ENCODE measurements at places on chromosomes 4 and X.

- peak; percentile 34 for DNase-seq
These were observed 23.9 kb downstream of the STIM2 start for GRCh38 chr4:26884486-26884988.

GRCh38 chr4:5710961-5711478 lies at the start of gene EVC:
TSS of gene EVC (plus strand) at chr4:5711201. CDS start at chr4:5711381, 180 bp downstream.
- no peak for DNase-seq

- no peak for DNase-seq
These were observed 287.7 kb downstream of the CPXCR1 start for GRCh38 chrX:89034679-89035078.

DNA sequence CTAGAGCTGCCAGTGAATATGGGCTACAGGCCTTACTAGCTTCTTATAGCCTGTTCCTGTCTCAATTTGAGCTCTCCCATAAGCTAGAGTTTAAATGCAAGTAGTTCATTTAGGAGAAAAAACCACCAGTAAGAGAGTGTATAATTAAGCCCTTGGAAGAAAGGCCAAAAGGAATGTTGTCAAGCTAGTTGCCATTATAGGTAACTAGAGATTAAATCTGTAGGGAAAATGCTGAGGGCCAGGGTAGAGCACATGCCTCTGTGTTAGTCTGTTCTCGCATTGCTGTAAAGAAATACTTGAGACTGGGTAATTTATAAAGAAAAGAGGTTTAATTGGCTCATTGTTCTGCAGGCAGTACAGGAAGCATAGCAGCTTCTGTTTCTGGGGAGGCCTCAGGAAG lies 410.2 kb downstream of the MID1IP1 start:
- no peak for DNase-seq

DNA sequence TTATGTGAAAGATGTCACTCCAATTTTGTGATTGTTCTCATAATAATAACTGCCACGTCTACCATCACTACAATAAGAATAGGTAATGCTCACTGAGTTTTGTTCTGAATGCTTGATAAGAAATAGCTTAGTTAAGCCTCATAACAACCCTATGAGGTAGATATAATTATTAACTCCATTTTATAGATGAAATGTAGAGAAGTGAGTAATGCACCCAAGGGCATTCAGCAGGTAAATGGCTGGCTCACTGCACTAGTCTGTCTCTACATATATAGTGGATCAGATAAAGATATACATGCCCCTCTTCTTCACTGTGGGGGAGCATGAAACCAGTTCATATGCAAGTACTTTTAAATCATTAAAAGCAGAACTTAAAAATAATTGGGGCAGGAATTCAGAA lies 65.8 kb upstream of the SLC4A4 start:
- no peak for DNase-seq

- DNase-seq: no peak
These were observed 1.7 kb downstream of the FGD1 start for GRCh38 chrX:54494166-54494988.

- DNase-seq: no peak
These were observed 144.9 kb downstream of the STIM2 start for GRCh38 chr4:27005501-27005900.

GRCh38 chr4:16150716-16151115 lies 66.9 kb upstream of the PROM1 start:
- no peak for DNase-seq

- DNase-seq: no peak
These were observed 1263.6 kb upstream of the ADGRL3 start for GRCh38 chr4:59936566-59936965.

- no peak for DNase-seq
These were observed 5.2 kb downstream of the KLF3 start for GRCh38 chr4:38669208-38669607.

DNA sequence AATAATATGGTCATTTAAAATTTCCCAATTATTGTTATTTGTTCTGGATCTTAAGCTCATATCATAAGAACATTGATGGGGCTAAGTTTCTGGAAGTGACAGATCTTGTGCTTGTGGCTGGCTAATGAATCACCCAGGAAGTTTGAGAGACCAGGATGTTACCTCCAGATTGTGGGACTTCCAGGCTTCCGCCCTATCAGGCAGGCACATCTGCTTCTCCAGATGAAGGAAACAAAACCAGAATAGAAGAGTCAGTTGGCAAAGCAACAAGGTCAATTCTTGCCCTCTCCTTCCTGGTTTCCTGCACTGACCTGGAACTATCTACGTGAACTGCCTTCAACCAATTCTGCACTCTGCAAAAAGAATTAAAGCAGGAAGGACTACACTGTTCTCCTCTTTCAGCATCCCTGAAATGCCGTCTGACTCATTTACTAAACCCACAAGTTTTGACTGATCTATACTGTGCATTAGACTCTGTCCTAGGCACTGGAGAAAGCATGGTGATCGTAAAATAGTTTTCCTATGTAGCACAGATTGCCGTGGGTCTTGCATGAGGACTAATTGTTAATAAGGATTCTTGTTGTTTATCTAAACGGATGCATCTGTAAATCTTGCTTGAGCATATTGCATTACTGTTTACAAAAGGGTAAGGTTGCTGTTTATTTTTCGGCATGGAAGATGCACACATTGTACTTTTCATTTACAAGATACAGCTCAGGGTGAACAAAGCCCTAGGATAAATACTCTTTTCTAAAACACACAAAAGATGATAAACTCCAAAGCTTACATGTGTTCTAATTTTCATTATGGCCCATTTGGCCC lies 74.6 kb downstream of the AMELX start:
- DNase-seq: no peak

- DNase-seq: no peak
These were observed 19.7 kb downstream of the IRAK1 start for GRCh38 chrX:154000051-154000450.

DNA sequence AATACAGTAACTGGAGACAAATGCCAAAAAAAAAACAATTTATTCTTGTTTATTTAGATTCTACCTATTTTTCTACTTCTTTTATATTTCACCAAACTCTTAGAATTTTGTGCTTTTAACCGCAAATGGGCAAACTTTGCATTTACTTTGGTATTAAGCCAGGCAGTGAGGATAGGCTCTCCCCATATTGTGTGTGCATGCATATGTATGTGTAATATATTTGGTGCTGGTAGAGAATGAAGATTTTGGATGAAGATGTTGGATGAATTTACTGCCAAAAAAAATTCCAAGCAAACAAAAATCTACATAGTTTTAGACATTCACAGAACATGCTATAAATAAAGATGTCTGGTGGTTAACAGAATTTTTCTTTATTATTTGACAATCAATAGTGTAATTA lies 30.3 kb downstream of the GALNTL6 start:
- no peak for DNase-seq

GRCh38 chr4:150769248-150769647 lies 187.3 kb downstream of the MAB21L2 start:
- no peak for DNase-seq

DNA sequence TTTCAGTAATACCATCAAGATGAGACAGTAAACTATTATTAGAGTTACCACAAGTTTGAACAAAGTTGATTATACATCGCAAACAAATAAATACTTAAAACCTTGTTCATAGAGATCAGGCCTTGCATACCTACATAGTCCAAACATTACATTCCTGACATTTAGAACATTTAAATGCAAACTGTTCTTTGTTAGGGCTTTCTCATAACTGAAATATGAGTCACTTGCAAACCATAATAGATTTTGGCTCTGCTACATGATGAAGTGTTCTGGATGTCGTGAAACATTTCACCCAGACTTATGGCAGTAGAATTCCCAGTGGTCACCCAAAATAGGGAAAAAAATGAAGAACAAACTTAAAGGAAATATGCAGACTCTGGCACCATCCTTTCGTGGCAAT lies 75.0 kb downstream of the FAT4 start:
- DNase-seq: no peak

- DNase-seq: no peak
These were observed 310.7 kb downstream of the PPARGC1A start for GRCh38 chr4:23579166-23579565.

GRCh38 chr4:55029821-55030503 lies 95.4 kb downstream of the KDR start:
- no peak for DNase-seq

DNA sequence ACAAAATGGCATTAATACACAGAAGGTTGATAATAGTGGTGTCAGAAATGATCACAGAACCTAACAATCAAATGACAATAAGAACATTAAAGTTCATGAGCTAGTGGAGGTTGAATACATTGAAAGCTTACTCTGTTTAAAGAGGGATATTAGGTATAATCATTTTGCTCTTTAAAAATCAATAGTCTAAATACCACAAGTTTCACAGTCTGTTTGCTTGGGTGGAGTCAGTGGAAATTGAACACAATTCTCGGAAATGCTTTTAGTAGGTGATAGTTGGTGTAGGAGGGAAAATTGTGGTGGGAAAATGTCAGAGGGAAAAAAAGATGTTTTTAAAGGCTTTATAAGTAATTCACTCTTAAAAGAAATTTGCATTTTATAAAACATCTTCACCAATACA lies 197.1 kb downstream of the GLUD2 start:
- no peak for DNase-seq

DNA sequence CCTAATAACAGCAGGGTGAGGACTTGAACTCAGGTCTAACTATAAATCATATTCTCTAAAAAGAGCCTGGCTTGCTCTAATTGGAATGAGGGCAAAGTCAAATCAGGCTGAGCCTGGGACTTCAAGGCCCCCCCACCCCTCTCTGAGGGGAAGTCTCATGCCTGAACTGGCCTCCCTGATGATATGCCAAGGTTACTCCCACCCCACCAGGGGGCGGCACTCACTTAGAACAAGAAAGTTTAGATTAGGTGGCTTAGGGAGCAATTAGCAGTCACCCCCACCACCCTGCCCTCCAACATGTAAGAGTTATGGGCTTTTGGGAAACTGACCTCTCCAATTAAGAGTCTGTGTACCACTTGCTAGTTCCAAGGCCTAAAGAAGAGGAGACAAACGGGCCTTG lies 2.7 kb downstream of the FOXO4 start:
- DNase-seq: peak; percentile 65

GRCh38 chrX:131802836-131803626 lies 220.1 kb upstream of the STK26 start:
- peak; percentile 55 for DNase-seq

GRCh38 chr4:26220696-26221095 lies 100.1 kb upstream of the RBPJ start:
- no peak for DNase-seq

DNA sequence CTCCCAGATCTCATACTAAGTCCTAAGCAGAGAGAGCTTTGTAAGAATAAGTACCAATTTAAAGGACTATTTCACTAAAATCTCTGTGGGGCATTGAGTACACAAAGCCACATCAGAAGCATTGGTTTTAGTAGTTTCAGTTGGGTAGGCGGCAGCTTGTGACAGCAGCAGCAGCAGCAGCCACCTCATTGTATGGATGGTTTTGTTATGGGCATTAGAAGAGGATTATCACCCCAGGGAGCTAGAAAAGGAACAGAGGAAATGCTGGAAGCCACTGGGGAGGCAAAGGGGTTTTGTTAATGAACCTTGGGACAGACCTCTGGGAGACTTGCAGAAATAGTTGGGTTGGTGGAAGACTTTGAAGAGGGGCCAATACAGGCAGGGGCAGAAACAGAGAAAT lies 93.9 kb upstream of the FRMPD3 start:
- DNase-seq: no peak

DNA sequence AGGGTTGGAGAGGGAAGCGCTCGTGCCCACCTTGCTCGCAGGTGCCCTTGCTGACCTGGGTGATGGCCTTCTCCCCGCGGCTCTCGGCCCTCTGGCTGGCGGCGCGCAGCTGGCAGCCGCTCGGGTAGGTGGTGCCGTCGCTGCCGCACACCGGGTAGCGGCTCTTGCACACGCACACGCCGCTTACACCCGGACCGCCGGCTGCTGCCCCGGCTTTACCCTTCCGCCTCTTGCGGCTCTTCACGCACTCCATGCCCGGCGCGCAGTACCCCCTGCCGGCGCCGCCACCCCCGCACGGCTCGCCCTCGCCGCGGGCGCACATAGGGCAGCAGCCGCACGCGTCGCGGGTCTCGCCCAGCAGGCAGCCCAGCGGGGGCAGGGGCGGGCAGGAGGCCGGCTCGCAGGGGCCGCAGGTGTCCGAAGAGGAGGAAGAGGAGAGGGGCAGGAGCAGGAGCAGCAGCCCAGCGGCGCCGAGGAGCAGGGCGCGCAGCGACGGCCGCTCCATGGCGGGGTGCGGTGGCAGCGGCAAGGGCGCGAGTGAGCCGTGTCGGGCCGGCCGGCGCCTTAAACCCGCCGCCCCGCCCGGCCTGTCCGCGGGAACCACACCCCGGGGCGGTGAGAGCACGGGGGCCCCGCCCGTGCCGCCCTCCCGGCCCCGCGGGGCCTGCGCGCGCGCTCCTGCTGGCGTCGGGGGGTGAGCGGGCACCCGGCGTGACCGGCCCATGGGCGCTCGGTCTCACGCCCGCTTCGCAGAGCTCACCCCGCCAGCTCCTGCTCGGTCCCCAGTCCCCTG lies at the start of gene IGFBP7:
TSS of gene IGFBP7 (minus strand) at position 539 of the 793 bp plus-strand sequence. CDS start at position 505, 34 bp downstream.
- DNase-seq: peak; percentile 57

DNA sequence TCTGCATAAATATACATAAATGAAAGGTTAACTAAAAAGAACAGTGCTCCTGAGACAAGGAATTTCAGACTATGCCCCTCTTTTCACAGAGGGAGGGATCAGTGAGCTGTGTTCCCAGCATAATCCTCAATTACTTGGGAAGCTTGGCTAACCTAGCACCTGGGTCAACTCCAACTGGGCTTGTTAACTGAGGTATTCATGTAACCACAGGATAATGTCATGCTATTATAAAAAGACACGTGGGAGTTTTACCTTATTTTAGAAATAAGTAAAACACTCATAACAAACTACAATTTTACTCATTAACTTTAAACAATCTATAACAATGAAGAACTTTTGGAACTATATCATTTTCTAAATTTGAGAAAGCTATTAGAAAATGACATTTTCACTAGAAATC lies 48.6 kb downstream of the RPGR start:
- DNase-seq: no peak

GRCh38 chr4:145347684-145348083 lies 134.0 kb upstream of the SMAD1 start:
- no peak for DNase-seq

- DNase-seq: no peak
These were observed 222.5 kb upstream of the GPC4 start for GRCh38 chrX:133637765-133638164.

DNA sequence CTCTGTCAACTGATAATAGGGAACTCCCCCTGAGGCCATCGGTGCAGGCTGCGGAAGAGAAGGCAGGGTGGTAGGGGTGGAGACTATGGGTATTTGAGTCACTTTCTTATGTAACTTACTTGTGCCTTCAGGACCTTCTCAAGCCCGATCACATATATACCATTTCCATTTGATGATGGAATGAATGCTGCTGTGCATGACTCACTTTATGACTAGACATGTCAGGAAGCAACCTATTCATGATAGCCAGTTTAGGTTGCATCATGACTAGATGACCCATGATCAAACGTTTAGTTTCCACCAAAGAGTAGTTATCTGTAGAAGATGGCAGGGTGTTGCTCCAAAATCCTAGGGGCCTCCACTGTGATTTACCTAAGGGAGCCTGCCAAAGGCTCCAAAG lies 435.5 kb downstream of the DTHD1 start:
- DNase-seq: no peak

- peak; percentile 47 for DNase-seq
These were observed 54.0 kb downstream of the SLC9A7 start for GRCh38 chrX:46704767-46705386.

- DNase-seq: no peak
These were observed 369.7 kb upstream of the DIAPH2 start for GRCh38 chrX:96314985-96315384.

GRCh38 chr4:16032396-16032770 lies 51.4 kb downstream of the PROM1 start:
- DNase-seq: no peak

Data from GM13976 (cell line).